ENCODE measurements at places on chromosomes 6 and 20.

- no peak for DNase-seq
Measured at GRCh38 chr6:247351-247750, 44.9 kb upstream of the DUSP22 start.

DNA sequence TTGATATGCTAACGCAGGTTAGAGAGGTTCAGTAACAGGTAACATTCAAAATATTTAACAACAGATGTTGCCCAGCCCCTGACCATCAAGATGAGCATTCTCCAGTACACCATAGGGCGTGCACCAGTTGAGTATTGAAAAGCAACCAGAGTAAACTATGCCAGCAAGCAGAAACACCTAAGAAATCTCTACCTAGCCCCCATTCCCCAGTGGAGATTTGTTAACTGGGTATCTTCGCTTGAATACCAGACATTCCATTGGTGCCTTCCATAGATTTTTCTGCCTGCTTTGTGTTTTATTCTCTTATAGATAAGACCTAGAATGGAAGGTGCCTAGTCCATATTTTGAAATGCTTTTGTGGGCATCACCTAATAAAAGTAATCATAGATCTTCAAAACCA, 623.9 kb downstream of the KIF16B start:
- no peak for DNase-seq

DNA sequence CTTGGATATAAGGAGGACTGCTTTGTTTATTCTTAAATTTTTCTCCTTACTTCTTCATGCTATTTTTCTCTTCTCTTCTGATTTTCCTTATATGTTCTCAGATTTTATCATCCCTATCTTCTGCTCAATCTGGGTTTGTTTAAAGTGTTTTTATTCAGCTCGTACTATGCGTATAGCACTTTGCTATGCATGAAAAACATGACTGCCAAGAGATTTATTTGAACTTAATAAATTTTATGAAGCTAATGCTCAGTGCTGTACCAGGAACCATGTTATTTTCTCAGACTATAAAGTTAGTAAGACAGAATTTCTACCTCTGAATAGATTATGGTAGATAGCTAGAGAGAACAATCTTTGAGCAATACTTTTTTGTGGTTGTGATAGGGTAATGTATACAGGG, 305.9 kb downstream of the LAMA2 start:
- DNase-seq: no peak

- no peak for DNase-seq
Measured at GRCh38 chr6:43869079-43869710, 99.2 kb downstream of the VEGFA start.

- no peak for DNase-seq
Measured at GRCh38 chr6:7624796-7625710, 35.1 kb downstream of the SNRNP48 start.

DNA sequence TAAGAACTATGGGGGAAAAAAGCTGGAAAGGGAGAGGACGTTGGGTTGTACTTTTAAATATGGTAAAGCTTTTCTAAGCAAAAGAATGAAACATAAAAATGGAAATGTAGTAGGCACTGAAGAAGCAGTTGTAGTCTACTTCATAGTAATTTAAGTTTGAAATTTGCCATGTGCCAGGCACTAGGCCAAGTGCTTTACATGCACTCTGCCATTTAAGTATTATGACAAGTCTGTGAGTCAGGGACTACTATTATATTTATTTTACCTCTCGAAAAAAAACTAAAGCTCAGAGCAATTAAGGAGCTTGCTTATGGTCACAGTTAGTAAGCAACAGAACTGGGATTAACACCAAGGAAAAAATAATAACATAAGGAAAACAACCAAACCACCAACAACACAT, 257.8 kb downstream of the GMDS start:
- no peak for DNase-seq

DNA sequence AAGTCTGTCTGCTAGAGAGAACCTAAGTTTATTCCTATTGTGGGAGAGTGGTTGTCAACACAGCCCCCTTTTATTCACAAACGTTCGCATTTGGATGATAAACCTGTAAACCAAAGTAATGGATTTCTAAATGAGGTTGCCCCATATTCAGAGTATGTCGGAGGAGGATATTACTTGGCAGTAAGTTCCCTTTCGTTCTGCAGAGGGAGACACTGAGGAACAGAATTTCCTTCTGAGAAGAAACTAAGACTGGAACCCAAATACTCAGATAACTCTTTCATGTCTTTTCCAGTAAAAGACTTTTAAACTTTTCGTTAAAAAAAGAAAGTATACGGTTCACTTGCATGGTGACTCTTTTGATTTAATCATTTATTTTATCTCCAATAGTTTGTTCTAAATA, 754.6 kb upstream of the MMS22L start:
- DNase-seq: no peak

DNA sequence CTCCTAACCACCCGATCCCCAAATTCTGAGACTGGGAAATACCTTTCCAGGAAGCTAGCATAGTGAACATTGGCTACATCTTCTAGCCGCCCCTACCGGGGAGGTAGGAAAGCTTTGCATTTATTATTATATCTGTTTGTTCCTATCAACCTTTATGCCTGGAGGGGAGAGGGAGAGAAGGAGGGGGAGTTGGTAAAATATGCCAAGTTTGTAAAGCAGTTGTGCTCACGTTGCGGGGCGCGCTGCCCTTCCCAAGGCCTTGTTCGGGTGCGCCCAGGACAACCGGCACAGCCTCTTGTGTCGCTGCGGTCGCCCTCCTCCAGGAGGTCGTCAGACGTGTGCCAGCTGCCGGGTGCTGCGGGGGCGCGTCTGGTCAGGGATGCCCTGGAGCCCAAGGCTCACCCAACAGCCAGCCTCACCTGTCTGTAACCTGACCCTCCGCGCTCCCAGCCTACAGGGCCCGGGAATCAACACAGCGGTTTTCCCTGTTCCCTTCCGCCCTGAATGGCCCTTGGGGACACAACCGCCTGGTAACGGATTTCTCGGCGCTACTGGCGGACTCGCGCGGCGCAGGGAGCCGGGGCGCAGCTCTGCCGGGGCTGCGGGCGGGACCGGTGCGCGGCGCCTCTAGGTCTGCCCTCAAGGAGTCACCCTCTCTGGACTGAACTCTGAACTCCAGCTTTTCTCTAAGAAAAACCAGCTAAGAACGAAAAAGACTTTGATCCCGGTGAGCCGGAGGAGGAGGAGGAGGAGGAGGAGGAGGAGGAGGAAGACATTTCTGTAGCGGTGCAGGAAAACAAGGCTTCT, 1.1 kb upstream of the OVOL2 start:
- no peak for DNase-seq

GRCh38 chr6:73004231-73004630, 221.1 kb downstream of the KHDC1L start:
- no peak for DNase-seq

DNA sequence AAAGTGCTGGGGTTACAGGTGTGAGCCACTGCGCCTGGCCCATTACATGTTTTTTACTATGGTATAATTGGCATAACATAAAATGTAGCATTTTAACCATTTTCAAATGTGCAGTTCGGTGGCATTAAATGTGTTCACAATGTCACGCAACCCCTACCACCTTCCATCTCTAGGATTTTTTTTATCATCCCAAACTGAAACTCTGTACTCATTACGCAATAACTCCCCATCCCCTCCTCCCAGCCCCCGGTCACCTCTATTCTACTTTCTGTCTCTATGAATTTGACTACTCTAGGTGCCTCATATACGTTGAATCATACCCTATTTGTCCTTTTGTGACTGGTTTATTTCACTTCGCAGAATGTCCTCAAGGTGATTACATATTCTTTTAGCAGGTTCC, 233.1 kb upstream of the ARID1B start:
- DNase-seq: no peak

- DNase-seq: no peak
Measured at GRCh38 chr20:63785691-63786131, 45.4 kb downstream of the ZBTB46 start.

GRCh38 chr6:125151700-125152099, 1.9 kb upstream of the TPD52L1 start:
- DNase-seq: no peak

GRCh38 chr6:152086223-152086873, 278.9 kb downstream of the ESR1 start:
- no peak for DNase-seq

- no peak for DNase-seq
Measured at GRCh38 chr20:46020555-46020954, 8.5 kb upstream of the SLC12A5 start.

DNA sequence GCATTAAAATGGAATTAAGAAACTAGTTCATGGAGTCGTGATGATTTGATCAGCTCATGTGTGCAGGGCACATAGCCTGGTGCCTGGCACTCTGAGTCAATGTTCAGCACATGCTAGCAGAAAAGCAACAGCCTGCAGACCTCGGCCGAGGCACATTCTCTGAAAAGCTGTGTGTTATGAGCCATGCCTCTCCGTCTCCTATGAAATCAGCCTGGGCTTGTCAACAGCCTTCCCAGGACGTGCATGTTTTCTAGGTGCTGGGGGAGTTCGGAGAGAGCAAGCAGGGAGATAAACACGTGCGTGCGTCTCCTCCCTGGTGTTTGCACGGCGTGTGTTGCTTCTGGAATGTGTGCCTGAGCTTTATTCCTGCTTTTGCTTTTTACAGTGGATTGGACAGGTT, 207.8 kb upstream of the KCNG1 start:
- no peak for DNase-seq

DNA sequence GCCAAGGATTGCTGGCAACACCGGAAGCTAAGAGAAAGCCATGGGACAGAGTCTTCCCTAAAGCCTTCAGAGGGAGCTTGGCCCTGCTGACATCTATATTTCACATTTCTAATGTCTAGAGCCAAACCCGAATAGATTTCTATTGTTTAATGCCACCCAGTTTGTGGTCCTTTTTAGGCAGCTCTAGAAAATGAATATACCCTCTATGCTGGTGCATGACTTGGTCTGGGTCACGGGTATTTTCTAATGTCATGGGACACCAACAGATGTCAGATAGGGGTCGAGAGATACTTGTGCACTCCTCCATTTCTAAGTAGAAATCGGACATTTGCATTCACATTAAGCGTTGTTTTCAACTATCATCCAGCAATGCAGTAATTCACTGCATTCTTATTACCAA, 37.0 kb upstream of the SOX4 start:
- no peak for DNase-seq

DNA sequence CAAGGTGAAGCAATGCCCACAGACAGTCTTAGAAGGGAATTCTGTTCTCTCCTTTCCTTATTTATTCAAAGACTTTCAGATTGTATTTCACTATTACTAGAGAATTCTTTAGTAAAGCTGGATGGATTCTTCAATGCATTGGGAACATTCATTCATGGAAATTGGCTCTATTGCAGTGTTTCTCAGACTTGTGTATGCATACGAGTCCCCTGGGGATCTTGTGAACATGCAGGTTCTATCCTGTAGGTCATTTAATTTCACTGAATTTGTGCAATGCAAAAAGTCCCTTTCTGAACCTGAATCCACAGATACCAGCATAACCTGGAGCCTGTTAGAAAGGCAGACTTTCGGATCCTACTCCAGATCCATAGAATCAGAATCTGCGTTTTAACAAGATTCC, 160.9 kb upstream of the AHI1 start:
- DNase-seq: no peak

DNA sequence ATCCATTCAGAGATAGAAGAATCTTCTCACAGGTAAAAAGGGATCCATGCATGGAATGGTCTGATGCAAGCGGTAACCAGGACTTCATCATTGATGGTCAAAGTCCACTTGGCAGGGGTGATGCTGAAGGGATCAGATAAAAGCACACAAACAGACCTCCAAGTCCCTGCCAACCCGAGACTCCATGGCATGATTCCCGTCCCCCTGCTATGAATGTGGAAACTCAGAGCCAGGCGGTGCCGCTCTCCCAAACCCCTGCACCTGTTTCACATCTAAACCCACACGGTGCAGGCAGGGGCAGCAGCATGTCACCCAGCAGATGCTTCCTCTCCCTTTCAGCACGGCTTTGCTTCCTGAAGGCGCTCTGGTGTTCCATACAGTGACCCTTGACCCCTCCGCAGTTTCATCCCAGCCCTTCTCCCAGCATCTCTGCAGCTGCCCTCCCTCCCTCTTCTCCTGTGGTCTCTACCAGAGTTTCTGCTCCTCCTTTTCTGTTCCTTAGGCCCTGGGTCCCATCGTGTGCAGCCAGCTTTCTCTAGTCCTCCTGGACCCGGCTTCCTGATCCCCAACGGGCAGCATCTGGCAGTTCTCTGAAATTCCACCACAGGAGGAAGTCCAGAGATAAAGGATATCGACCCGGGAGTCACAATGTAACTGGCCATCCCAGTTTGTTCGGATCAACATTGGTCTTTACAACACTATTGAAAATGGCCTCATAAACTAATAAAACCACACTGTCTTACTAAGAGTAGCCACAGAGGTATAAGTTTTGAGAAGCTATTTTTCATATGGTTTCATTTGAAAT, 235.0 kb downstream of the TTLL2 start:
- no peak for DNase-seq

DNA sequence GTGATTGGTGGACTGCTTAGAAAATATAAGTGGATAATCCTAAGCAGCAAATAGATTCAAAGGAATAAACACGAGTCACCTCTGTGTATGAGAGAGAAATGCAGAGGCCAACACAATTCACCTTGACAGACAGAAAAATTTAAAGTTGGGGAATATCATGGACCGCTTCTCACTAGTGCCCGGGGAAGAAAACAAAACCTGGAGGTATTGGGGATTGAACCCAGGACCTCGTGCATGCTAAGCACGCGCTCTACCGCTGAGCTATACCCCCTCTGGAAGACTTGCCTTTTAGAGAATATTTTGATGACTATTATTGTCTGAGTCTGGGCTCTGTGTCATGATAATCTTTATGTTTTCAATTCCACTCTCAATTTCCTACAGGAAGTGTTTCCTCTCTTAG, 111.9 kb downstream of the TRIM27 start:
- no peak for DNase-seq

DNA sequence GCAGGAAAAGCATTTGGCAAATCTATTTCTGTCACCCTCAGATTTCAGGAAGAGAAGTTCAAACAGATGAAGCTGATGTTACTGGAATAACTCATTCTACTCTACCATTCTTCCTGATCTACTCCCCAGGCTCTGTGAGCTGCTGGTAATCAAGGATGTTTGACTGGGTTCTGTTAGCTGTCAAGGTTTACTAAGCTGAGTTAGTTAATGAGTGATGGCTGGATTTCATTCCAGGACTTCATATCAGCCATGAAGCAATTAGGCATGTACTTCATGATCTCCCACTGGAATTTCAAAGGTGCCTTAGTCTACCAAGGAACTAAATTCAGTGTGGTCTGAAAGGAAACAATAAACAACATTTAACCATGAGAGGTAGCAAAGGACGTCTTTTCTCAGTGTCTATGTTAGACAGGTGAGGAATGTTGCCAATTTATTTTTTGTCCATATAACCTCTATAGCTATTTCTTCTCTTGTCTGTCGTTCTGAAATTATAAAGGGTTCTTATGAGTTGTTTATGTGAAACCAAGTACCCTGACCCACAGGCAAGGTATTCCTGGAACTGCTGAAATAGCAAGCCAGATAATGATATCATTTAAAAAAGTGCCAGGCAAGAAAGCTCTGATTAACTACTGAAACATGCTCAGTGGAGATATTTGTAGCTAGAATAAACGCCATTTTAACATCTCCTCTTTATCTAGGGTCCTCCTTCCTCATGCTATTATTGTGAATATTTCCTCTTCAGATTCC, 112.9 kb downstream of the BACH2 start:
- DNase-seq: no peak

GRCh38 chr20:62899633-62900051, 26.7 kb downstream of the DIDO1 start:
- DNase-seq: no peak

GRCh38 chr20:63242736-63243135, 7.0 kb downstream of the BIRC7 start:
- DNase-seq: no peak

Data from cortex of kidney (tissue), 1 donor.